Endothelial cell of umbilical vein (primary cell): ENCODE measurements at places on chromosomes 3 and 15. TPM values are rescaled to one million over a fixed set of nuclear protein-coding genes. Genes with fewer than 3 reads are reported as not detected.

Gene DOCK3
- total RNA-seq: 0.13 and 0.16 TPM in 2 replicates

Gene SLC22A14
- not detected in 2 replicates for total RNA-seq

Gene IL5RA
- total RNA-seq: not detected in 2 replicates

Gene PROS1
- total RNA-seq: 5.2 and 6.0 TPM in 2 replicates

Gene CEP63
- 24.9 and 29.4 TPM in 2 replicates for total RNA-seq

Gene UBAP1L
- 3.9 and 5.0 TPM in 2 replicates for total RNA-seq

Gene FAN1
- total RNA-seq: 11.7 and 12.0 TPM in 2 replicates

Gene MESP1
- 1.0 and 1.7 TPM in 2 replicates for total RNA-seq

Gene TTLL13
- total RNA-seq: not detected in 2 replicates

Gene SMCO1
- not detected in 2 replicates for total RNA-seq

DNA sequence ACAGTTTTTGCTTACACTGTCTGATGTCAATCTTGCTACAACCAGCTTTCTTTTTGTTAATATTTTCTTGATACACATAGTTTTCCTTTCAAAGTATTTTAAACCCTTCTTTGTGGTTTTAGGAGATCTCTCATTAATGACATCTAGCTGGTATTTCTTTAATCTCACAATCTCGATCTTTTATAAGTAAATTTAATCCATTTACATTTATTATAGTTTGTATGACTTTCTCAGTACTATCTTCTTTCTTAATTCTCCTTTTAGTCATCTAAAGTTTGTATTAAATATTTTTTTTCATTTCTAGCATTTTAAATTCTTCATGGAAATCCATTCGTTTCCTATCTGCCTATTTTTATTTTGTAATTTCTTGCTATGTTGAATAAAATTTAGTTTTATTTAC, 55.4 kb downstream of the MRPL3 start:
- DNase-seq: no peak

GRCh38 chr3:61381745-61382392, 130.6 kb upstream of the FHIT start:
- DNase-seq: peak; percentile 33

GRCh38 chr3:72338942-72339669, 509.1 kb downstream of the SHQ1 start:
- DNase-seq: peak; percentile 80

DNA sequence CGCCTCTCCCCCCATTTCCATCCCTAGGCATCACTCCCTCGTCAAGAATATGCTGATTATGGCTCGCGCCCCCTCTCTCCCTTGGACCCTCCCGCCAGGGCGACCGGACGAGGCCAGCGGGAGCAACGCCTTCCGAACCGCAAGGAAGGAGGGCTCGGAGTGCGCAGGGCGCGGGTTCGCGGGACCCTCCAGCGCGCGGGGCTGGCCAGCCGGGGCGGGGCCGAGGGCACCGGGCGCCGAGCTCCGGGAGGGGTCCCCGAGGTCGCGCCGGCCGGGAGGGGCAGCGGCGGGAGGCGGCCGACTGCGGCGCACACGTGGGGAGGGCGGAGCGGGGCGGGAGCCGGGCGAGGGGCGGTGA, 483 bp downstream of the EHD4 start:
- peak; percentile 26 for DNase-seq

DNA sequence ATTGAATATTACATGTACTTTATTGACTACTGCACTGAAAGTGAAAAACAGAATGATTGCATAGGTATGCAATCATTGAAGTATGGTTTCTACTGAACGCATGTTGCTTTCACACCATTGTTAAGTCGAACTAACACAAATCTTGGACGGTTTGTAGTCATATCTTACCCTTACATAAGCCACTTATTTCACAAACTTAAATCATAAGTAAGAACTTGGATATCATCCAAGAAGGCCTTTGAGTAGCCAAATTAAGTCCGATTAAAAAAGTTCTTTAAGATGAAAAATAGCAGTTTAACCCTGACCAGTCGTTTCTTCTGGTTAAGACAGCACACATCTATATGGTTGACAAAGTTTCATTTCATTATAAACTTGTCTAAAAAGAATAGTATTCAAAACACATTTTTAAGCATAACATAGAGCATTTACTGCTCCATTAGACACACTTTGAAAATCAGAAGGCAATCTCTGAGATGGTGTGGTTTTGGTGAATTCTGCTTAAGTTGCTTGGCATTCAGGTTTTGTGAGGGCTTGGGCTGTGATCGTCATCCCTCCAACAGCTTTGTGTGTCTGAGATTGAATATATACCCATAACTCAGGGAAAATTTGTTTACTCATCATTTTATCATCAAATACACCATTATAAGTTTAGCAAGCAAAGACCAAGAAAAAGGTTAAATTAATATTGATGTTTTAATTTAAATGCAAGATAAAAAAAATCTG, 92.2 kb downstream of the NFKBIZ start:
- peak; percentile 51 for DNase-seq

GRCh38 chr3:185865247-185865646, 40.4 kb upstream of the IGF2BP2 start:
- DNase-seq: no peak

DNA sequence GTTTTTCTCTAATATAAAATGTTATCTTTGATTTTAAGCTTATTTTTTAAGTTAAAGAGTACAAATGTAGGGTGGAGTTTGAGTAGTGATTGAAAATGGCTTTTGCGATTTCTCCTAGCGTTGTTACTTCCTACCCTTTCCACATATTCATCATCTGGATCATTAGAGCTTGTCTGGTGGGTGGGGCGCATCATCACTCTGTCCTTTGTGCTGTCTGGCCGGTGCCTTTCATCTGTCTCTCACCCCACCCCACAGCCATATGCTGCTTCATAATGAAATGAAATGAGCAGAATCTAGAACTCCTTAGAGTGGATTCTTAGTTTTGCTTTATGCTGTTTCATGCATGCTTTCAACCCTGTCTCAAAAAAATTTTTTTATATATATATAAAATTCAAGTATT, 44.3 kb downstream of the ATP1B3 start:
- no peak for DNase-seq

DNA sequence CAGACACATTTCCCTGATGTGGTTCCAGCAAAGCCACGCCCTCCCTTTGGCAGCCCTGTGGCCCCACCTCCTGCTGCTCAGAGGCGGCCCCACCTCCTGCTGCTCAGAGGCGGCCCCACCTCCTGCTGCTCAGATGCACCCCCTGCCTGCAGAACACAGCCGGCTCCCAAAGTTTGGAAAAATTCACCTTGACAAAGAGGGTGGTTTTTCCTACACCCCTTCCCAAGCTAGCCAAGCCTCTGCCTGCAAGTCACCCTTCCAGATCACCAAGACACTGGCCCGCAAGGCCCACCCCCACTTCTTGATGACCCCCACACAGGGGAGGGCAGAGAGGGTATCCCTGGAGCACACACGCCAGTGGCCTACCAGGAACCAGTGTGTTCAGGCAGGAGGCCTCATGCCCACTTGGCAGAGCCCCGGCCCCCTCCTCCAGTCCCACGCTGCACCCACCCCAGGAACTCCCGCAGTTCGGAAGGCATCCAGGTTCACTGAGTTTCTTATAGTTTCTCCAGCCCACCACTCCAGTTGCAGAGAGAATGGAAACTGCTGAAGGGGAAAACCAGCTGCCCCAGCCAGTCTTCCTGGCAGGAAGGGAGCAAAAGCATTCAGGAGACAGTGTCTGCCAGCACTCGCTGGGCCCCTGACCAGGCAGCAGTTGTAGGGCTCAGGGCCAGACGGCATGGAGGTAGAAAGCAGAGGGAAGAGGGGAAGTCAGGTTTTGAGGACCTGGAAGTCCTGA, 2.3 kb upstream of the HAPLN3 start:
- peak; percentile 84 for DNase-seq

DNA sequence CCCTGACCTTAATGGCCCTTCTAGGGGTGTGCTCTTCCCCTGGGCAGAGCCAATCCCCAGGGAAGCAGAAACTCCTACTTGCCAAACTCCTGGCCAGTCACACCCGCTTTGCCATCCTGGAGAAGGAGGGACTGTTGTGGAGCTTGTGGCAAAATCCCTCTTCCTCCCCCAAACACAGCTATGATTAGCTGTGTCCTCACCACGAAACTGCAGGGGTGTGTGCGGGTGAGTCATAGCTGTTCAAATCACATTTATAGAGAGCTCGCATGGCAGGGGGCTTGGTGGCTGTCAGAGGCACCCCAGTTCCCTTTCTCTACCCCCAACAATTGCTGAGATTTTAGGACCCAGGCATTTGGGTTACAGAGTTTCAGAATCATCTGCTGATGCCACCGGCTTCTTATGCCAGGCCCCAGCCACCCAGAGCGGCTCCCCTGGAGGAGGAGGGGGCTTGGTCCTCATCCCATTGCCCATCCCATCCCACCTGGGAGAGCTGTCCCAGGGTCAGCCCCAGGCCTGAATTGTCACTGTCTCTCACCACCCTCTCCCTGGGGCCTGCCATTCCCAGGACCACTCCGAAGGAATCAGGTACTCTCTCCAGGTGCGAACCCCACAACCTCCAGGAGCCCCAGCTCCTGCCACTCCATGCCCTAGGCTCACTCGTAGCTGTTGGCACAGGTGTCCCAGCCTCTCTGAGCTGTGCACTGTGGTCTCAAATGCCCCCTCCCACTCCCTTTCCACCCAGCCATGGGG, 28.8 kb upstream of the MAGEF1 start:
- DNase-seq: no peak

DNA sequence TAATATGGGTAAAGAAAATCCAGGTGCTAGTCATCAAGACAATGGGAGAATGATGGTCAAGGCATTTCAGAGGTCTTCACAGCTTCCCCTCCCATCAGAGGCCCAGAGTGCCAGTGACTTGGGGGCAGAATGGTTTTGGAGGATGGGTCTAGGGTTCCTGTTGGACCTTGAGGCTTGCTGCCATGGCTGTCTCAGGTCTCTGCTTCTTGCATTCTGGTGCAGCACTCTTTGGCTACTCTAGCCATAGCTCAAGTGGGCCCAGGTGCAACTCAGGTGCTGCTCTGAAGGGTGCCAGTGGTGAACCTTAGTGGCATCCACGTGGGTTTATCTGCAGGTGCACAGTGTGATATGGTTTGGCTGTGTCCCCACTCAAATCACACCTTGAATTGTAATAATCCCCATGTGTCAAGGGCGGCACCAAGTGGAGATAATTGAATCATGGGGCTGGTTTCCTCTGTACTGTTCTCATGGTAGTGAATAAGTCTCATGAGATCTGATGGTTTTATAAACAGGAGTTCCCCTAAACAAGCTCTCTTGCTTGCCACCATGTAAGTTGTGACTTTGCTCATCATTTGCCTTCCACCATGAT, 48.5 kb upstream of the PEX5L start:
- no peak for DNase-seq

DNA sequence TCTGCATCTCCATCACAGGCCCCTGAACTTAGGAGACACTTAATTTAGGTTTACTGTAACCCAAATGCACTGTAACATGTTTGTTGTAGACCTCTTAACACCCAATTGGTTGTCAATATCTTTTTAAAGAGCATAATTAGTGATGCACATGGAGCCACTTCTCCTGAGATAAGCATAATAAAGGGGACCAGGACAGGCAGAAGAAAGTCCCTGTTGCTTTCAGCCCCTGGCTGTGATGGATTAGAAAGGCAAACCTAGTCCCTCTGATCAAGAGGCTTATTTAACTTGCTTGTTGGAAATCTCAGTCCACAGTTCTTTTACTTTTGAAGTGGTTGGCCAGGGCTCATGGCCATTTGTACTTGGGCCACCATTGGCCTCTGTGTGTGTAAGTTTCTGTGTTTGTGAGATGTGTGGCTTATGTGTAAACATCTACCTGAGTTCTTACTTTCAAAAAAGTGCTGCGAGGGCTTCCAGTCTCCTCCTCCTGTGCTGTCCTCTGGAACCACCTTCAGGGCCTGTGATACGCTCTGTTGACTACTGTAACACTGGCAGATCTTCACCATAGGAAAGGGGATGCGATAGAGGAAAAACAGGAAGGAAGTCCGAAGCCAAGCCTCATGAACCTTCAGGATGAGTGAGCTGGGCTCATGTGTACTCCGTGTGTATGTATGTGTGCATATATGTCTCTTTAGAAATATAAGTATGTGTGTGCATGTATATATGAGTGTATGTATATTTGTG, 136.2 kb downstream of the EPHB1 start:
- no peak for DNase-seq

GRCh38 chr15:43274136-43274535, 7.4 kb upstream of the TGM5 start:
- DNase-seq: no peak

DNA sequence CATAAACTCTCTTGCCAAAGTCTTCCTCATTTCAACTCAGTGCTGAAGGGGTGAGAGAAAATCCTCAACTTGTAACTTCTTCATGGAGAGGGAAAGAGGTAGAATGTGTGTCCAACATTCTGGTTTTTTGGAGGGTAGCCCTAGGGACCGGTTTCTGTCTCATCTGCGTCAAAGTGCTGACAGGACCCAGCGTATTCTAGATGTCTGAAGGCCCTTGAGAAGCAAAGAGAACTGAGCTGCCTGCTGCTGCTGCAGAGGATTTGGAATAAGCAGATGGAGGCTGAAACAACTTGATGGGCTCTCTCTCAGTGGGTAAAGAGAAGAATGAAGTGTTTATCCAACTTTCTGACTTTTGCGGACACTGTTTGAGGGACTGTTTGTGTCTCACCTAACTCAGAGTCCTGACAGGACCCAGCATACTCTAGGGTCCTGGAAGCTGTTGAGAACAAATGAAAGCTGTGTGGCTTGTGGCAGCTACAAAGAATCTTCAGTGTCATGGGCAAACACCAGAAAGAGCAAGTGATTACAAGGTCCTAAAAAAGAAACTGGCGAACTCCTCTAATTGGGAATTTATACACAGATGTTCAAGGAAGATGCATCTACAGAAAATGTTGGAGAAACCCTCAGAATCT, 174.4 kb downstream of the SI start:
- no peak for DNase-seq

GRCh38 chr3:178655488-178655887, 119.3 kb downstream of the KCNMB2 start:
- DNase-seq: no peak

- DNase-seq: no peak
Observed at GRCh38 chr3:143383421-143383820, 263.9 kb downstream of the CHST2 start.

DNA sequence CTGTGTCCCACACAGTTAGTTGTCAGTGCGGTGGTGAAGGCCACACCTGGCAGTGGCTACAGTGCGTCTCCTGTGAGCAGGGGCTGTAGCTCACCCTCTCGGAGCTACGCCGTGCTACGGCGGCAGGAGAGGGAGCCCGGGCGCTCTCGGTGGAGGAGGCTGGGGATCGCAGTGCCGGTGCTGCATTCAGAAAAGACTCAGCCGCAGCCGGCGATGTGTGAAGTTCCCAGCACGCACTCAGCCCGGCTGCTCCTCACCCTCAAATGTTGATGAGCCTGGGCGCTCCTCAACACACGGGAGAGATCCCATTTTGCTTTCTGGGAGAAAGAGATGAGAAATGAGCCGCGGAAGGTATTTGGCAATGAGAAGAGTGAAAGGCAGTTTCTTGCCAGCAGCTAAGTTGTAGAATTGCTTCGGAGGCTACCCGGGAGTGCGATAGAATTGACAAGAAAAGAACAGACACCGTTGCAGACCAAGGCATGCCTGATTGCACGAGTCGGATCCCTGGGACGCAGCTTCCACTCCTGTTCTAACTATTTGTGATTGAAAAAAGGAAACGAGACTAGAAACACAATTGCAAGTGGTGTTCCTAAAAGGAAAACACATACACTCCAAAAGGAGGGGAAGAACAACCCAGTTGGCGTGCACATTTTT, at the start of gene UNC13C:
TSS of gene UNC13C (plus strand) at position 189 of the 654 bp plus-strand sequence. CDS start 34,463 bp downstream, outside the sequence.
- no peak for DNase-seq

- no peak for DNase-seq
Observed at GRCh38 chr3:95476534-95476933, 1337.9 kb upstream of the EPHA6 start.

- DNase-seq: no peak
Observed at GRCh38 chr3:127789990-127790881, 32.1 kb downstream of the MGLL start.
